Natural killer cell (primary cell): ENCODE measurements at places on chromosomes 12 and 14. TPM values are rescaled to one million over a fixed set of nuclear protein-coding genes. Genes with fewer than 3 reads are reported as not detected.

DNA sequence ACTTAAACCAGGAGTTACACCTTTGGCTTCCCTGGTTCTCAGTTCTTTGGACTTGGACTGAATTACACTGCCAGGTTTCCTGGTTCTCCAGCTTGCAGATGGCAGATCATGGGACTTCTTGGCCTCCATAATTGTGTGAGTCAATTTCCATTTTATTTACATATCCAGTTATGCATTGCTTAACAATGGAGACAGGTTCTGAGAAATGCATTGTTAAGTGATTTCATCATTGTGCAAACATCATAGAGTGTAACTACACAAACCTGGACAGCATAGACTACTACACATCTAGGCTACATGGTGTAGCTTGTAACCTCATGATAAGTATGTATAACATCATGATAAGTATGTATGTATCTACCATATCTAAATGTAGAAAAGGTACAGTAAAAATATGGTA is 276.1 kb upstream of the BTG1 start:
- no peak for DNase-seq

- no peak for DNase-seq
Observed at GRCh38 chr14:65335411-65335947, 77.1 kb upstream of the FUT8 start.

DNA sequence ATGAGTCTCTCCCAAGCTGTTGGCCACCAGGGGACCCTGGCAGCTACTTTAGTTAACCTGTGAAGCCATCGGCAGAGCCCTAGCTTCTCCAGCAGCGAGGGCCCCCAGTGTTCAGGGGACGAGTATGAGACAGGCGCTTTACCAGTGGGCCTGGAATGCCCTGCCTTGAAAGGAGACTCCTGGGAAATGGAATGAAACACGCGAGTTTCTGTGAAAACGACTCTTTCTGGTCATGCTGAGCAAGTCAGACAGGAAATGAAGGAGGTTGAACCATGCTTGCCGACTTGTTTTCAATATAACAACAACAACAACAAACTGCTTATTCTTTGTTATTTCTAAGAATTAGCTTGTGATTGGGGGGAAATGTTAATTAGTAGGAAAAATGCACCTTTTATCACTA is 42.9 kb downstream of the SFSWAP start:
- DNase-seq = no peak

- DNase-seq = no peak
Observed at GRCh38 chr14:90511795-90512328, 115.0 kb downstream of the CALM1 start.

DNA sequence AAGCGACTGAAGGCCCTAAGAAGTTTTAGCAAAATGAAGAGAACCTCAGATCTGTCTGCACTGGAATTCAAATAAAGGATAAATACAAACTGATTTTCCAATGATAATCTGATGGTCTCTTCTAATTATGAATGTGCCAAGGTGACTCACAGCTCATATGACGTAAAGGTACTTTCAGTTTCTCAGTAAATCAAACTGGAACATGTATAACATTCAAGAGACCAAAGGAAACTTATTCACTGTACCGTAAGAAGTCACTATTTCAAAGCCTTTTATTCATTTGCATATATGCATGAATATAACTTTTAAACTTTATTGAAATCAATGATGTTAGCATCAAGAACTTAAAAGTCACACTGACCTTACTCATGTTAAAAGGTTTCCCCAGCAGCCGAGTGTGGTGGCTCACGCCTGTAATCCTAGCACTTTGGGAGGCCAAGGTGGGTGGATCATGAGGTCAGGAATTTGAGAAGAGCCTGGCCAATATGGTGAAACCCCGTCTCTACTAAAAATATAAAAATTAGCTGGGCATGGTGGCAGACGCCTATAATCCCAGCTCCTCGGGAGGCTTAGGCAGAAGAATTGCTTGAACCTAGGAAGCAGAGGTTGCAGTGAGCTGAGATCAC is 52.2 kb downstream of the ATXN2 start:
- peak; percentile 44 for DNase-seq

The TRPV4 gene
- total RNA-seq = not detected

DNA sequence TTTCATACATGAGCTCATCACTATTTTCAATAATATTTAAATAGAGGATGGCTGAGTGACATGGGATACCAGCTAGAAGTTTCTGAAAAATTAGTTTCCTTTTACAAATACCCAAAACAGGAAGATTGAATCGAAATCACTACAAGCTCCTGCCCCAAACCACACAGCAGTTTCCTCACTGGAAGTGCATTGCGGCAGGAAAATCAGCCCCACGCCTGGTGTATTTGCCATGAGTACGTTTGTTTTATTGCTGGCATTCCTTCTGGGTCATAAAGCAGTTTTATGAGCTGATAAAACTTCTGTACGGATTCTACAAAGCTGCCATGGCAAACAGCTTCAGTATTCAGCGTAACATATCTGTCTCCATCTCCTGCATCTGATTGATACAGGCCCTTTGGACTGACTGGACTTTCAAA is 23.7 kb downstream of the CDC42BPB start:
- no peak for DNase-seq

- no peak for DNase-seq
Observed at GRCh38 chr12:14991069-14991468, 18.2 kb downstream of the PDE6H start.

The AICDA gene
- total RNA-seq = not detected

The CDKN3 gene
- 0.89 TPM for total RNA-seq

The C14orf39 gene
- total RNA-seq = not detected

The TAS2R9 gene
- not detected for total RNA-seq

GRCh38 chr12:93979189-93979588 is 169.2 kb upstream of the PLXNC1 start:
- DNase-seq = no peak

The PHLDA1 gene
- total RNA-seq = 24.0 TPM

GRCh38 chr12:11777451-11777850 is 128.0 kb downstream of the ETV6 start:
- DNase-seq = no peak

- DNase-seq = peak; percentile 70
Observed at GRCh38 chr14:74038020-74038859, 19.1 kb downstream of the BBOF1 start.

The JDP2 gene
- 1.9 TPM for total RNA-seq

The EXOC3L4 gene
- total RNA-seq = not detected

DNA sequence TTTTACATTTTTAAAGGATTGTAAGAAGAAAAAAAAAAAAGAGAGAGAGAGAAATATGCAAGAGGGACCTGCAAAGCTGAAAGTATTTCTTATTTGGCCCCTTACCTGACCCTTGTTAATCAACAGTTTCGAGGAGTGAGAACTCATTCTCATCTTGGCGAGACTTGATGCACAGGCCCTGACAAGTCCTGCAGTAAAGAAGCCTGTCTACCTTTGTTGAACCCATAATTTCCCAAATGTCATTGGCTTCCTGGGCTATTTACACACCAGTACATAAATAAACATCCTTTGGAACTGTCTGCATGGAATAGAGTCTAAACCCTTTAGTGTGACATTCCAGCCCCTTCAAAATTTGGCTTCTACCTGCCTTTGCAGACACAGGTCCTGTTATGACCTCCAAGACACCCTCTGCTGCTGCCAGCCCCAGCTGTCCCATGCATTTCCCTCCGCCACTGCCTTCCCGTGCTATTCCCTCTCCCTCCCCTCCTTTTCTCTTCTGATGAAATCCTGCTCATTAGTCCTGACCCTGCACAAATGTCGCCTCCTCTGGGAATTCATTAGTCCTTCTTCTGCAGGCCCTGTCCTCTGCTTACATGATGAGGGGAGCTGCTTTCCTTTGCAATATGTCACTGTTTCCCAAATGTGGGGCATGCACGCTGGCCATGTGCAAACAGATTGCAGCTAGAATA is 35.1 kb downstream of the MYL2 start:
- no peak for DNase-seq

GRCh38 chr14:55448141-55448614 is 7.8 kb upstream of the TBPL2 start:
- no peak for DNase-seq

- DNase-seq = no peak
Observed at GRCh38 chr12:96948782-96949181, 41.7 kb downstream of the NEDD1 start.

The SIX4 gene
- not detected for total RNA-seq

The GALNT9 gene
- not detected for total RNA-seq

The DHH gene
- total RNA-seq = 0.45 TPM

The DDN gene
- 3.4 TPM for total RNA-seq

The SALL2 gene
- total RNA-seq = 1.6 TPM

The PRR4 gene
- 3.6 TPM for total RNA-seq

DNA sequence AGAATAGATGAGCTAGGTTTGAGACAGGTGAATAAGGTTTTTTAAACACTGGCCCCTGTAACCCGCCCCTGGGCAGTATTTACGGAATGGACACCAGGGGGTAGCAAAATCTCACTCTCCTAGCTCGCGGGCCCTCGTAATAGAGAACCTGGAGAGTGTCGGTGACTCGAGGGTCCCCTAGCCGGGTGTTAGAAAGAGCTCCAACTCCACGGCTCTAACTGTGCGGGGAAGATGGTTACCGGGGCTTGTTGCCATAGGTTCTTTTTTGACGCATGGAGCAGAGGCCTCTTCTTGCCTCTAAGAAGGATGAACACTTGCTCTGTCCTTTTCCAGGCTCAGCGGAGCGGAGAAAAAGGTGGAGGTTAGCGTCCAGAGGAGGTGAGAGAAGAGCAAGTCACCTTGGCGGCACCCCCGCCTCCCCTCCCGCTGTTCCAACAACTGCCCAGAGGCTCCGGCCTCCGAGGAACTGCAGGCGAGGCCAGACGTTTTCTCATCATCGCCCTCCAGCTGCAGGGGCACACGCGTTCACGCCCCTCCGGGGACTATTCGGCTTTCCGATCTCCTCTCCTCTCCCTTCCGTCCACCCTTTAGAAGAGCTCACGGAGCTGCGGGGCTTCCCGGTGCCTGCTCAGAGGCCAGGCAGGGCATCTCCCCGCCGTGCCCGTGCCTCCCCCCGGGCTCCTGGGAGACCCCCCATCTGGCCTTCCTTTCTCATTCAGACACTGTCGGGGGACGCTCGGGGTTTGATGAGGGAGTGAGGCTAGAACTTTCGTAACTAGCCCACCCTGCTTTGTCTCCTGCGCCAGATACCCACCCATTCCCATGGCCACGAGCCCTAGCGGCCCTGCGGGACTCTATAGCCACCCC is 1.4 kb upstream of the ARHGEF40 start:
- peak; percentile 84 for DNase-seq

DNA sequence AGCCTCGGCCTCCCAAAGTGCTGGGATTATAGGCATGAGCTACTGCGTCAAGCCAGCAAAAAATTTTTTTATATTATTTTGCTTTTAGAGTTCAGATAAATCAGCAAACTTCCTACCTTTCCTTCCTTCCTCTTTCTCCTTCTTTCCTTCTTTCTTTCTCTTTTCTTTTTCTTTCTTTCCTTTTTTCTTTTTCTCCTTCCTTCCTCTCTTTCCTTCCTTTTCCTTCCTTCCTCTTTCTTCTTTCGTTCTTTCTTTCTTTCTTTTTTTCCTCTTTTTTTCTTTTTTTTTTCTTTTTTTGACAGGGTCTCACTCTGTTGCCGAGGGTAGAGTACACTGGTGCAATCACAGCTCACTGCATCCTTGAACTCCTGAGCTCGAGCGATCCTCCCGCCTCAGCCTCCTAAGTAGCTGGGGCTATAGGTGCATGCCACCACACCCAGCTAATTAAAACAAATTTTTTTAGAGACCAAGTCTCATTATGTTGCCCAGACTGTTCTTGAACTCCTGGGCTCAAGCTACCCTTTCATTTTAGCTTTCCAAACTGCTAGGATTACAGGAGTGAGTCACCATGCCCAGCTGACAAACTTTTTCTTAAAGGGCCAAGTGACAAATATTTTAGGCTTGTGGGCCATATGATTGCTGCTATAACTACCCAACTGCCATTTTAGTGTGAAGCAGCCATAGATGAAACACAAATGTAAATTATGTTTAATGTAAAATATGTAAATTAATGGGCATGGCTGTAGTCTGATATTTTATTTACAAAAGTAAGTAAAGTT is 7.1 kb upstream of the WASHC4 start:
- DNase-seq = no peak

The SYNDIG1L gene
- total RNA-seq = not detected

The PLEKHH1 gene
- not detected for total RNA-seq

The PPTC7 gene
- total RNA-seq = 52.7 TPM

GRCh38 chr12:81224626-81225025 is 146.7 kb downstream of the ACSS3 start:
- no peak for DNase-seq

- DNase-seq = no peak
Observed at GRCh38 chr14:23411563-23412525, 3.8 kb upstream of the MYH6 start.
